ENCODE measurements at places on chromosomes 11 and 22.

DNA sequence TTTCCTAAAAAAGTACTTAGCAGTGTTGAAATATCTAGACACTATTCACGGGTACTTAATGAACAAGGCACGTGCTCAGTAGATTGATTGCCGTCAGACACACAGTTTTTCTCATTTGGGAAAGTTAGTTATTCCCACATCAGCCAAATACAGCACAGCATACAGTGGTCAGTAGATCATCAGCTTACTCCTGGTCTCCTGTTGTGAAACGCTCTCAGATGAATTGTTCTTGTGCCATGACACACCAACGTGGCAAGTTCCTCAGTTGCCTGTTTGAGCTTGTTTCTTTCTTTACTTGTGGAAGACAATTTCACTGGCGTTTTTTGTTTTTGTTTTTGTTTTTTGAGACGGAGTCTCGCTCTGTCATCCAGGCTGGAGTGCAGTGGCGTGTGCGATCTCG is 8.6 kb downstream of the TAB1 start:
- no peak for DNase-seq

- DNase-seq, result peak; percentile 93
Measured at GRCh38 chr22:46116491-46116958, 33.8 kb upstream of the PPARA start.

DNA sequence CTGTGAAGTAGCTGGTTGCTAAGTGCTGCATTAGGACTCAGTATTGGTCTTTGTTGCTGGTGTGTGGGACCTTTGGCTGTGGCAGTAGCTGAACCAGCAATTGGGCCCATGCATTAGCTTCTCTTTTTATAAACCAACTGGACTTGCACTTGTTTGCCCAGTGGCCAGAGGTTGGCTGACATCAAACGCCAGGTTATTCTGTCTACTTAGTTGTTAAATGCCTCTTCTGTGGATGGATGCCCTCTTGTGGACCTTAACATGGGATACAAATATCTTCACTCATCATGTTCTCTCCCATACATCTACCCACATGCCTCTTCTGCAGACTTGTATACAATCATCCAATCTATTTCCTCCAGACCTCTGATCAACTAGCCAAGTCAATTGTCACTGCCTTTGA is 26.4 kb upstream of the ARHGAP20 start:
- no peak for DNase-seq

DNA sequence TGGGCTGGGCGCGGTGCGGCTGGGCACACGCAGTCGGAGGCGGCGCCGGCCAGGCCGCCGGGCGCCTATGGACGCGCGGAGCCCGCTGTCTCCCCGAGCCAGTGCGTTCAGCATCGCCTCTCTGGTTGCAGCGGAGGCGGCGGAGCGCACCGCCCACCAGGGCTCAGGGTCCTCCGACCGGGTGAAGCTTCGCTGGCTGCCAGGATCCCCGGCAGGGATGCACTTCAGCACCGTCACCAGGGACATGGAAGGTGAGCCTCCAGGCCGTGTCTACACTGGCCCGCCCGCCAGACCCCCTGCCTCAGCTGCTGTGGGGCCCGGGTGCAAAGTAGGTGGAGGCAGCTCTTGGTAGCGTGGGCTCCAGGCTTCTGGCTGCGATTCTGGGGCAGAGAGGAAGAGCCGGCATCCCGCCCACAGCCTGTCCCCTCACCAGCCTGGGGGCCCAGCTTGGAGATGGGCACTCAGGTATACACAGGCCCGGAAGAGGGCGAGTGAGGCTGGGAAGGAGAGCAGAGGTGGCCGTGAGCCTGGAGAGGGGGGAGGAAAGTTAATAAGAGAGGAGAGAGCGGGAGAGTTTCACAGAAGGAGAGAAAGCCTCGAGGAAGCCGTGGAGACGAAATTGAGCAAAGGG is 1.0 kb upstream of the TBX1 start:
- DNase-seq, result no peak

DNA sequence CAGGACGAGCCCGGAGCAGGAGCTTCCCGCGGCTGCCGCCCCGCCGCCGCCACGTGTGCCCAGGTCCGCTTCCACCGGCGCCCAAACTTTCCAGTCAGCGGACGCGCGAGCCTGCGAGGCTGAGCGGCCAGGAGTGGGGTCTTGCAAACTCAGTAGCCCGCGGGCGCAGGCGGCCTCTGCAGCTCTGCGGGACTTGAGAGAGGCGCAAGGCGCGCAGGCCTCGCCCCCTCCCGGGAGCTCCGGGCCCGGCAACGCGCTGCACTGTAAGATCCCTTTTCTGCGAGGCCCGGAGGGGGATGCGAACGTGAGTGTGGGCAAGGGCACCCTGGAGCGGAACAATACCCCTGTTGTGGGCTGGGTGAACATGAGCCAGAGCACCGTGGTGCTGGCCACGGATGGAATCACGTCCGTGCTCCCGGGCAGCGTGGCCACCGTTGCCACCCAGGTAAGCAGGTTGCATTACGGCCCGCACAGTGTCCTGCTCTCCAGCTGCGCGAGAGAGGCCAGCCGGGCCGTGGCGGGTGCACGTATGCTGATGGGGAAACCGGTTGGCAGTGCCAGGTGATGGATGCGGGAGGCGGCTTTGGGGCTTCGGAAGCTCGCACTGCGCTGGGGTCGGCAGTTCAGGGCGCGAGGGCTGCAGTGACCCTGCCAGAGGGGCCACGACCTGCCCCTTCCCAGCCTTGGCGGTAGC is 2.0 kb downstream of the SLC6A5 start:
- peak; percentile 70 for DNase-seq

DNA sequence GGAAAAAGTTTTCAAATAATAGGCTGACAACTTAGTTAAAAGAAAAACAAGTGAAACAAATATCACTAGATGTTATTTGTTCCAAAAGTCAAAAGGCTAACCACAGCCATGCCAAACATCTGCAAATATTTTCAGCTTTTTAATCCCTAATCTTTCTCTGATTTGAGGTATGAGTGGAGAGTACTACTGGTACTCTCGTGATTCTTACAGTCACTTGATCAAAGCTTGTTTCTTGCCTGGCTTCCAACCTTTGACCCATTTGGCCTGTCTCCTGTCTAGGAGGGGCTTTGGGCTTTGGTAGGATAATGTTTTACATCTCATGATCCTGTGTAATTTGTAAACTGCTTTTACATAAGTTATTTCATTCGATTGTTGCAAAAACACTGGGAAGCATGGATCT is 301.8 kb upstream of the SORL1-AS1 start:
- no peak for DNase-seq

- DNase-seq, result no peak
Measured at GRCh38 chr11:126607374-126607773, 251.9 kb downstream of the ST3GAL4 start.

GRCh38 chr11:12512826-12513395 is 135.5 kb downstream of the PARVA start:
- DNase-seq, result no peak

GRCh38 chr11:109590782-109591181 is 168.8 kb downstream of the C11orf87 start:
- no peak for DNase-seq

- DNase-seq, result no peak
Measured at GRCh38 chr11:16902781-16903378, 111.3 kb downstream of the PLEKHA7 start.

DNA sequence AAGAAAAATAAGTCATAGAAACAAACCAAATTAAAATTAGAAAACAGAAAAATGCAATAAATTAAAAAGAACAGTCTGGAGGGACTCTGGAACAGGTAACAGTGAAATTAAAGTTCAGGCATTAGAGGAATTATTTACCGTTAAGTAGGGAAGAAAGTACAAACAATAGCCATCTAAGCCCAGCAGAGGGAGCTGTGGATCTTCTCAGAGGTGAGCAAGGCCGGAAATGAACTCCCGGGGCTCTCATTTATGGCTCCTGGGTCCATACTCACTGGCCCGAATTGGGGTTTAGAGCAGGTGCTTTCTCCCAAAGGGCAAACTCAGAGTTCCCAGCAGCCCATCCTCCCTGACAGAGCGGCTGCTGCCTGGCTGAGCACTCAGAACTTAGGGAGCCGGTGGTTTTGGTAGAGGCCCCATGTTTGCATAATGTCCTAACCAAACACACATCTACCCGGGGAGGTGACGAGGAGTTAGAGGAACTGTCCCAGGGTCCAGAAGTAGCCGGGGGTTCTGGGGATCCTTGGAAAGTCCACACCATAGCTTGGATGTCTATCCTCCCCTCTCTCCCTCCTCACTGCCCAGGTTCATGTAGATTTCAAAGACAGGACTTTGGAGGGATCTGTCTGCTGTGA is 87.8 kb upstream of the VPREB1 start:
- peak; percentile 14 for DNase-seq

DNA sequence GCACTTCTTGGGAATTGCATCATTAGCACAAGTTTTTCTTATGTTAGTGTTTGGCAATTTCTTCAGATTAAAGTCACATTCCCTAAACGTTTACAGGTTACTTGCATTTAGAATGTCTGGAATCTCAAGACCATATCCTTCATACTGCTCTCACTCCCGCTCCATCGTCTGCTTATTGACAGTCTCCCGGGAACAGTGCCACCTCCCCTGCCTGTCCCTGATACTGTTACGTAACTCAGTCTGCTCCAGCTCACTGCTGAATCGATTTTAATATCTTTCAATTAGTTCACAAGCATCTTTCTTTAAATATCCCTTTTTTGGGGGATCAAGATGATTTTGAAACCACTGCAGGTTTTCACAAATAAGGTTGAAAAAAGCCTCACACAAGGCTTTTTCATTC is 48.2 kb downstream of the GLYATL2 start:
- no peak for DNase-seq

GRCh38 chr11:130217133-130218031 is 57.8 kb downstream of the ST14 start:
- no peak for DNase-seq

GRCh38 chr11:2202900-2203439 is 31.4 kb upstream of the TH start:
- DNase-seq, result no peak
